ENCODE measurements at places on chromosomes 7 and 10.

DNA sequence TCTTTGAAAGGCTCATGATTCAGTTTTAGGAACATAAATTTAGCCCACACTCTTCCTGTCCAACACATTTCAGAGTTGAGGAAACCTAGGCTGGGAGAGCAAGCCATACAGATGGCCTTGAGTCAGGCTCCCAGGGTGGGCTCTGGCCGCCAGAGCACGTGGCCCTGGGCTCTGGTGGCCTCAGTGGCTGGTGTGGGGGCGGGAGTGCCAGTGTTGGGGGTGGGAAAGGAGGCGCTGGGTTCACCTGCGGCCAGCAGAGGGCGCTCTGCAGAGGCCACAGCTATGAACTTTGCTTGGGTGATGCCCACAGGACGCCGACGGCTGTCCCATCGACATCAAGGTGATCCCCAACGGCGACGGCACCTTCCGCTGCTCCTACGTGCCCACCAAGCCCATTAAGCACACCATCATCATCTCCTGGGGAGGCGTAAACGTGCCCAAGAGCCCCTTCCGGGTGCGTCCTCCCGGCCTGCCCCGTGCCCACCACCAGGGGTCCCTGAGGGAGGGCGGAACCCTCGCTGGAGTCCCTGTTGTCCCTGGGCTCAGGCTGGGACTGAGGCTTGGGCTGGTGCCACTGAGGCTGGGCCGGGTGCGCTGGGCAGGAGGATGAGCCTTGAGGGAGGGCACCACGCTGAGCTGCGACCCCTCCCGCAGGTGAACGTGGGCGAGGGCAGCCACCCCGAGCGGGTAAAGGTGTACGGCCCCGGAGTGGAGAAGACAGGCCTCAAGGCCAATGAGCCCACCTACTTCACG lies 11.9 kb downstream of the FLNC start:
- peak; percentile 40 for DNase-seq

GRCh38 chr7:130367088-130367755 lies 13.1 kb upstream of the CPA1 start:
- DNase-seq, result no peak

GRCh38 chr10:74453169-74453568 lies 302.1 kb downstream of the ADK start:
- DNase-seq, result no peak

GRCh38 chr10:51272555-51272954 lies 198.3 kb downstream of the PRKG1 start:
- no peak for DNase-seq

DNA sequence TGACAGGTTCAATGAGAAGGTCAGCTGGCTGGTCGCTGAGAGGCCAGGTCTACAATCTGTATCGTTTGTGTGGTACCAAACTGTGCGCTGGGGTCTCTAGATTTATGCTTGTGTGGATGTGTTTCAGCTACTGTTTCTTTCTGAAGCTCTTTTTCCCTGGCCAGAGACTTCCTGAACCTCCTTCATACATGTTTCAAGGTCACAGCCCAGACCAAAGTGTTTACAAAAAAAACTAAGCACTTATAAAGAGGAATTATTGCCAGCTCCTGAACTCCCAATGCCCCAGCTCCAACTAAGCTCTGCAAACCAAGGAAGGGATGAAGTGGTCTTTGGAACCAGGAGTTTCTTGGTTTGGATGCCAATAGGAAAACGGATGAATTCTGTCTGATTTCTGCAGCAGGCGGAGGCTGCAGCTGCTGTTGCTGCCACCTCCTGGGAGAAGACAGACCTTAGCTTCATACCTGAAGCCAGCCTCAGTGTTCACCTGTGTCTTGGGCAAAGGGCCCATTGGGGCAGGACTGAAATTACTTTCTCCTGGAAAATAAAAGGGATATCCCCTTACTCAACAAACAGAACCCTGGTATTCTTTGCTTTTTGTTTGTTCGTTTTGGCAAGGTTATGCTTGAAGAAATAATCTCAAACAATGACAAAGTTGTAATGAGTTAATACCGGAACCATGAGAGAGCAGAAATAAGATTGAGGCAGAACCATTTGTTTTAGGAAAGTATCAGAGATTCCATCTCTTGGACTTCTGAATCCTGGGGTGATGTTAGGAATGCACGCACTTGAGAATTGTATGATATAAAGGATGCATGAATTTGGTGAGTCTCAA lies 24.6 kb upstream of the MKLN1 start:
- DNase-seq, result peak; percentile 15

GRCh38 chr7:72709909-72710308 lies 118.1 kb downstream of the TYW1B start:
- DNase-seq, result no peak

GRCh38 chr7:155852426-155853301 lies 40.4 kb upstream of the SHH start:
- no peak for DNase-seq

GRCh38 chr7:127158659-127159058 lies 94.1 kb downstream of the GRM8 start:
- no peak for DNase-seq

DNA sequence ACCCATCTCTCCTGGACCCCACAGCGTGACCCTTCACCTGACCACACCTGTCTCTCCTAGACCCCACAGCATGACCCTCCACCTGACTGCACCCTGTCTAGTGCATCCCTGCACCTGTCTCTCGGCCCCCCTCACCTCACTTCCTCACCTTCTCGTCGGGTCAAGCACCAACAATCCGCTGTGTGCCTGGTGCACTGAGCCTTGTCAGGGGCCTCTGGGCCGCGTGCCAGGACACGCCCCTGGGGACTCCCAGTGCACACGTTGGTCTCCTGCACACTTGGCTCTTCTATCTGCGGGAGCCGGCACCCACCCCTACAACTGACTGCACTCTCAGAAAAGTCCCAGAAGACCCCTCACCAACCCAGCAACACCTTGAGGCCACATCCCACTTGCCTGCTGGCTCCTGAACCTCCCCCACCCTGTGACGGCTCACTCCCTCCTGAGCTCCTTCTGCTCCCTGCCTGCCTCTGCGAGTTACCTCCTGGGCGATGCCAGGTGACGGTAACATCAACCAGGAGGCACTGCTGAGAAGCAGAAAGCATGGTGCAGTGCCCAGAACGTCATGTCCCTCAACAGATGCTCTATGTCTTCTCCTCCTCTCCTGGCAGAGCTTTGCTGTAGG lies 147.6 kb downstream of the DIP2C start:
- no peak for DNase-seq

GRCh38 chr7:12436126-12436525 lies 32.5 kb upstream of the VWDE start:
- no peak for DNase-seq

DNA sequence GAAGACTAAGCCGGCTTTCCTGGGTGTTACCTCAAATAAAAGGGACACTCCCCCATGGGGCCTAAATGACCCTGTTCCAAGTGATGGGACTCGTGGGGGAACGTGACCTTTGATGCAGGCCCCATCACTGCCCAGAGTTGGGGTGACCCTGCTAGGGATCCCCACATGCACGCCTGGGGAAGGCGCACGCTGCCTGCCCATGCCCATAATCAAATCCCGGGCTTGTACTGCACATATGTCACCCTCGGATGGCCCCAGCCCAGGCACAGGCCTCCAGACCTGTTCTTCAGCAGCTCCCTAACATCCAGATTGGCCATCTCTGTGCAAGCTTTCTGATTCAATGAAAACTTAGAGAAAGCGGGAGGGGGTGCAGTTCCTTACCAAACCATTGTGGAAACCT lies 14.7 kb downstream of the EBF3 start:
- no peak for DNase-seq

- DNase-seq, result no peak
These were observed 100.7 kb upstream of the DKK1 start for GRCh38 chr10:52213321-52213752.

DNA sequence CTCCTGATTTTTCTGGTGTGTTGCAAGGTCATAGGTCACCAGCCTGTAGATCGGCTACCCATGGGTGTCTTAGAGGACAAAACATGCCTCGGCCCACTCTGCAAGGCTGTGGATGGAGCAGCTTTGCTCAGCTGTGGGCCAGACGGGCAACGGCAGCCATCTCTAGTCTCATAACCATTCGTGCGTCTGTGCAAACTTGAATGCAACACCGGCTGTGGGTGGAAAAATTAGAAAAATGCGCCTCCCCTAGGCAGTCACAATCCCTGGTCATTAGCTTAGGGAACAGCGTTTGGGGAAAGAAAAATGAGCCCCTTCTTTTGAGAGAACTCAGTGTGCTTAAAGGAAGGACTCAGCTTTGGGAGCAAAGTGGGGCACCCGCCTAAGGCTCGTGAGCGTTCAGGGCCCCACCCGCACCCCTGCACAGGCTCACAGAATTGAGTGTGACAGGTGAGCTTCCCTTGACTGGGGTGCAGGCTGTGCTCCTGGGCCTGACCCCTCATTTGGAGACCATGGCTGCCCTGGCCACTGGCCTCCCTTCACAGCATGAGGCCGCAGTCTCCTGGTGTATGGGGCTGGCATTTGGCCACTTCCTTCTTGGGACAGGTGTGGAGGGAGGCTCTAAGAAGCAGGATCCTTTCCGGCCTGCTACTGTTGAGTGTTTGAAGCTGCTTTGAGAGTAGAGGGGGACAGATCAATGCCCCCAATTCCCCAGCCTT lies 148.0 kb downstream of the C10orf105 start:
- no peak for DNase-seq

GRCh38 chr7:40680657-40681056 lies 545.9 kb downstream of the SUGCT start:
- no peak for DNase-seq

DNA sequence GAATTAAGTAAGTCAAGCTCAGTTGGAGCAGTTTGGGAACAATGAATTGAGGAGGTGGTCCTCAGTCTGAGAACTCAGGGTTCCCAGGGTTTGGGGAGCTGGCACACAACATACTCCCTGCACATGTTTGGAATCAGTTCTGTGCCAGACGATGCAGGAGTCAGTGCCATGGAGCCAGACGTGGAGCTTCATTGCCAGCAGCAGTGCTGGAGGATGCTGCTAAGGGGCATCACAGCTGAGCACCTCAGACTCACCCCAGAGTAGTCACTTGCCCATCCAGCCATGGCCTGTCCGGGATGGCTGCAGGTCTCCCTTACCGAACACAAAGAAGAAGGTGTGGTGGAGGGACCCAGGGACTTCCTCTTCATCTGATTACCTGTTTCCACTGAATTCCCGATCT lies 7.9 kb downstream of the GIMAP5 start:
- no peak for DNase-seq

DNA sequence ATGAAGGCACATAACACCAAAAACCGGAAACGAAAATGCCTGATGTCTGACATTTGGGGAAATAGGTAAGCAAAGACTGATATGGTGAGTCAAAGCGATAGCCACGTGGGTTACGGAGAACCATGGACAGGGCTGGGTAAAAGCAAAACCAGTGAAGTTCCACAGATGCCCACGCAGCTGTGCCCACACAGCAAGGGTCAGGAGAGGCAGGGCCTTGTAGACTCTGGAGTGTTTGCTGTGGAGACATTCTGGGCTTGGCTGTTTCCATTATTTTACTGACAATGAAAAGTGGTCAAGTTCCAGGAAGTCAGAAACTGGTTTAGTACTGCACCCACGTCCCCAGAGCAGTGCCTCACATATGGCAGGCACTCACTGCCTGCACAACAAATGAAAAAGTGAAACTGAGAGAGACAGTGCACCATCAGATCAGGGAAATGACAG lies 148.7 kb downstream of the ZMYND11 start:
- no peak for DNase-seq

- no peak for DNase-seq
These were observed 35.7 kb upstream of the SDK1 start for GRCh38 chr7:3265388-3265787.

- no peak for DNase-seq
These were observed 17.6 kb upstream of the TNPO3 start for GRCh38 chr7:129072479-129073011.

GRCh38 chr10:78359640-78360091 lies 326.0 kb downstream of the RPS24 start:
- no peak for DNase-seq

- DNase-seq, result no peak
These were observed 18.5 kb downstream of the CYP51A1 start for GRCh38 chr7:92115821-92116220.

DNA sequence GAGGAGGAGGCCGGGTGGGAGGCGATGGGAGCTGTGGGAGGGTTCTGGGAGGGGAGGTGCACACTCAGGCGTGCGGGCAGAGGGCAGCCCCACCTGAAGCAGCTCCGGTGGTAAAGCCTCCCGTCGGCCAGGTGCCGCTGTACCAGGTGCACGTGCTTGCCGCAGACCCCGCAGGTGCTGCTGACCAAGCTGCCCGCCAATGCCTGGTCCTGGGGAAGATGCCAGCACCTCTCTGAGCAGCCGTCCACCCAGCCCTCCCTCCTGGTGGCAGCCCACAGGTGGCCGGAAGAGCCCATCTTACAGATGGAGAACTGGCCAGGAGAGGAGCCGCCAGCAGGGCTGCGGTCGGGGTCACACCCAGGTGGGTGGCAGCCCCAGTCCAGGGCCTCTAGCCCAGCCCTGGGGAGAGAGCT lies 12.6 kb downstream of the MICALL2 start:
- DNase-seq, result no peak

DNA sequence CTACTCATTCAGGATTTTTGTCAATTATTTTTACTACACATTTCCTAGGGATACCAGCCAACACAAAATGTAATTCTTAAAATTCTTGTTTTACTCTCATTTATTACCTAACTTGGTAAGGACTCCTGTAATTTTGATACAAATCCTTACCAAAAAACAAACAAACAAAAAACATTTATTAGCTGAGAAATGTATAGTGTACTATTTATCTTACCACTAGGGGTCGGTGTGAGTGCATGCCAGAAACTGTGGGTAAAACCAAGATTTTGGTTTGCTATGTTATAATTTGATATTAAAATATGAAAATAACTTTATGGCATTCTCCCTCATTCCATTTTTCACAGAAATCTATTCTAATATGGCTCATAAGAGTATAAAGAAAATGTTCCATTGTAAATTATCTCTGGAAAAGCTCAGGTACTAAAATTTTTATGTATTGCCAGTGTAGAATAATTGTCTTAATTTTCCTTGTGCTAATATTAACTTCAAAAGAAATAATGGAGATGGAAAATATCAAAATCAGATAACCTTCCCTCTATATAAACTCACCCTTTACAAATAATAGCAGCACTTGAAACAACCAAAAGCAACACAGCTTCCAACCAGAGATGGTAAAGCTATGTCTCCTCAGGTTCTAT lies 290.8 kb upstream of the PCDH15 start:
- DNase-seq, result no peak

DNA sequence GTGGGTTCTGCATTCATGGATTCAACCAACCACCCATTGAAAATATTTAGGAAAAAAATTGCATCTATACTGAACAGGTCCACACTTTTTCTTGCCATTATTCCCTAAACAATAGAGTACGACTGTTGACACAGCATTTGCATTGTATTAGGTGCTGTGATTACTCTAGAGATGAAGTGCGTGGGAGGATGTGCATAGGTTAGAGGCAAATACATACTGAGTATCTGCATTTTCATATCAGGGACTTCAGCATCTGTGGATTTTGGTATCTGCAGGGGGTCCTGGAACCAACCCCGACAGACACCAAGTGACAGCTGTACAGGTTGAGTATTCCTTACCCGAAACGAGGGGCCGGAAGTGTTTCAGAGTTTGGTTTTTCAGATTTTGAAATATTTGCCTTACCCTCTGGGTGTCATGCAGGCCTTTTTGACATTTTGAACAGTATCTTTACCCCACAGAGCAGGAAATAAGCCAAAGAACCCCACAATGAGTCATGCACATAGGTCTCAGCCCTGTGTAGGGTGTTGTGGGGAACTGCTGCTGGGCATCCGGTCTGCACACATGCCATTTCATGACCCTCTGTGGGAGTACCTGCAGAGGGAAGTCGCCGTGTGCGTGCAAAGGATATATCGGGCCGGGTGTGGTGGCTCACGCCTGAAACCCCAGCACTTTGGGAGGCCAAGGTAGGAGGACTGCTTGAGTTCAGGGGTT lies 14.5 kb downstream of the NUDT5 start:
- DNase-seq, result peak; percentile 39

- no peak for DNase-seq
These were observed 109.8 kb upstream of the WNT16 start for GRCh38 chr7:121219026-121219425.

Data from stimulated activated naive CD4-positive, alpha-beta T cell (primary cell).